ENCODE measurements at places on chromosomes 5 and 9. TPM values are rescaled to one million over a fixed set of nuclear protein-coding genes. Genes with fewer than 3 reads are reported as not detected.

RETREG1 gene
- polyA plus RNA-seq, result 5.2 TPM

DNA sequence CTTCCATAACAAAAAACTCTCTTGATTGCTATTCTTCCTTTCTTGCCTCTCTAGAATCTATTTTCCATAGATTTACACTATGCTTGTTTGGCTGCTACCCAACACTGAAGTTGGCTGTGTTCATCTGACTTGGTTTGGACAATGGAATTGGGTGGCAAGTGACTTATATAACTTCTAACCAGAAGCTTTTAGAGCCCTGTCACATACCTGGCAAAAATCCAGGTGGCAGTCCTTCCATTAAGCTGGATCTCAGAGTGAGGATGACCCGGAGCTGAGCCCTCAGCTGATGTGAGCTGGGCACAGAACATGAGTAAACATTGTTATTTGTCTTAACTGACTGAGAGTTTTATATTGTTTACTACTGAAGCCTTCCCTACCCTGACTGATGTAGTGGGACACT is 225.7 kb downstream of the TLR4 start:
- no peak for DNase-seq

DNA sequence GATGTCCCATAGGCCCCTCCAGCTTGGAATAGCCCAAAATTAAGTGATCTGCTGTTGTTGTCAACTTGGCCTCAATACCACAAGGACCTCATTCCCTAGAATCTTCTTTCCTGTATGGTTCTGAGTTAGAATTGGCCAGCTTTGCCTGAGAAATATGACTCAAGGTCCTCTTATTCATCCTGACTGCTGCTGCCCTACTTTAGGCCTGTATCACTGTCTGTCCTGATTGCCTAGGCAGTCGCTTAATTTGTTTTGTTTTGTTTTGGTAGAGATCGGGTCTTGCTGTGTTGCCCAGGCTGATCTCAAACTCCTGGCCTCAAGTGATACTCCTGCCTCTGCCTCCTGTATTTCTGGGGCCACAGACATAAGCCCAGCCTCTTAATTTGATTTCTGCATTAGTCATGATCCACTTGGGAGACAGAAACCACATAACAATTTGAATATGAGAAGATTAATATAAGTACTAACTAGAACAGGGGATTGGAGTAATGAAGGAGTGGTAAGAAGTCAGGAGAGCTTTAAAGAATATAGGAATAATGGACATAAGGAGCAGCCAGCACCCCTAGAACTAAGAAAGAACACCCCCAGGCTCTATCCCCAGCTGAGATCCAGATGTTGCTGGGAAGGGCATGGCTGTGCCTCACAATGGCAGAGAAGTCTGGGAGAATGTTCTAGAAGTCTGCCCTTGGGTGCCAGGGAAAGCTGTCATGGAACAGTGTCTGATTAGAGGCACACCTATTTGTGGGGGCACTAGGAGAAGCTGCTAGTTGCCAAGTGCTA is 4.6 kb downstream of the TEX53 start:
- DNase-seq, result peak; percentile 23

DNA sequence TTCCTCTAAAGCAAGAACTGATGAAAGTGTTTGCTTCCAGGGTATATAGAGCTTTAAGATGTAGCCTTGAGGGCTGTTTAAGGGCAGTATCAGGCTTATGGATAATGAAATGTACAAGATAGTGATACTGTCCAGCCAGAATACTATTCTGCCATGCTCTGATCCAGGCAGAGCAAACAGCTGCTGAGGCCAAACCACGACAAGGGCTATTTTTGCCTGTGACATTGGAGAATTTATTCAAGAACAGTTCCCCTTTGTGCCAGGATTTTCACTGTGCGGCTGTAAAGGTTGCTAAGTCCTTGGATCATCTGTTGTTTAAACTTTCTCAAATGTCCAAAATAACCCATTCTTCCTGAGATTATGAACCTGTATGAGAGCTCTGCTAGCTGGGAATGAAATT is 70.4 kb downstream of the OTP start:
- no peak for DNase-seq

DNA sequence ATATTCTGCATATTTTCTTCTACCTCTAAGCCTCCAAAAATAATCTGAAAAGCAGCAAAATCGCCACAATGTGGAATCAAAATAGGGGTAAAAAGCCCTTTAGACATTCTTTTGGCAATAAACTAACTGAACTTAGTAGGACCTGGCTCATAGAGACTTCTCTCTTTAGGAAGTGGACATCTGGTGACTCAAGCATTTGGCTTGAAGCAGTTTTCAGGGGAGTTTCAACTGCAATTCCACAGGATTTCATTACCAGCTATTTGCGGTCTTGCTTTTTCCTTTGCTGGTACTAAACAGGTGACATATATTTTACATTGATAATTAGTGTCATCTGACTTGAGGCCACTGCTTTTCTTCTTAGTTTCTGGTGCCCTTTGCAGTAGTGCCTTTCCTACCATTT is 173.2 kb upstream of the FBN2 start:
- peak; percentile 2 for DNase-seq

DNA sequence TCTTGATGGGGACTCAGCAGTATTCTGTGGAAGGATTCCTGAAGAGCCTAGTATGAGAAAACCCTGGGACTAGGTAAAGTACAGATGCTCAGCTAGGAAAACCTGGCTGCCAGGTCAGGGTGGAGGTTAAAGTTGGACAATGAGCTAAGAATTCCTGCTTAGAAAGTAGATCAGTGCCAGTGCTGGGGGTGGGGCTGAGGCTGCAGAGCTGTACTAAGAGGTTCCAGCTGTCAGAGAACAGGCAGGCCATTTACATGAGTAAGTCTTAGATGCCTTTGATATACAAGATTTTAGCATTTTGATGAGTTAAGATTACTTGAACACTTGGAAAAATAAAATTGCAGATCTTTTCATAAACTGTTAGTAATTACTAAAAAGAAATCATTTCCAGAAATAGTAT is 332.3 kb upstream of the NUDT12 start:
- no peak for DNase-seq

PCDHA6 gene
- polyA plus RNA-seq, result 0.18 TPM

DNA sequence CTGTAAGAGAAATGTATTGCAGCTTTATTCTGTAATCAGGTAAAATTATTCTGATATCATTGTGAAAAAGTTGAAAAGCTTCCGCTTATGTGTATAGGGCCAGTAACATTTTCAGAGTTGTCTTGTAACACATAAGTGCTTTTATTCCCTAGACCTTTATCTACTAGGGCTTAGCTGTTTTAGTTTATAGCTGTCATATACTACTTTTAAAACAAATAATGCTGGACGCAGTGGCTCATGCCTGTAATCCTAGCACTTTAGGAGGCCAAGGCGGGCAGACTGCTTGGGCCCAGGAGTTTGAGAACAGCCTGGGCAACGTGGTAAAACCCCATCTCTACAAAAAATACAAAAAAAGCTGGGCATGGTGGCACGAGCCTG is 33.1 kb downstream of the SLC25A51 start:
- no peak for DNase-seq

DNA sequence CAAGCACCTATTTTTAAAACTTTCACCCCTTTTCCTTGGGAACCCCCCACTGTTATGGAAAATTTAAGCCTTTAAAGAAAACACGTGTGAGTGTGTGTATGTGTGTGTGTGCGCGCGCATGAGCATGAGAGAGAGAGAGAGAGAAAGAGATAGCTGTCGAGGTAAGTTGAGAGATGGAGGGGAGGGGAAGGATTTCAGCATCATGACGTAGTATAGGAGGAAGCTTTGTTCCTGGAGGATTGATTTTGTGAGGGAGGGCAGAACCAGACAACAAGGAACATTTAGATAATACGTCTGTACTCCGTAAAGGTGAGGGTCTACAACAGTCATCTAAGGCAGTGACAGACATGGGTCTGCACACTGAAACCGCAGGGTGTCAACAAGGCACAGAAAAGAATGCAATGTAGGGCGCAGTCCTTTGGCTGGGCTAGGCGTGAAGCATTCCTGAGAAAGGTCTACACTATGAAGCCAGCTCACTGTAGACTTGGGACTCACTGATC is 227.7 kb downstream of the SMARCA2 start:
- DNase-seq, result no peak

SPINK4 gene
- not detected for polyA plus RNA-seq

INSL4 gene
- polyA plus RNA-seq, result not detected

- no peak for DNase-seq
These were observed 30.9 kb downstream of the GDNF start for GRCh38 chr5:37808945-37809344.

DNA sequence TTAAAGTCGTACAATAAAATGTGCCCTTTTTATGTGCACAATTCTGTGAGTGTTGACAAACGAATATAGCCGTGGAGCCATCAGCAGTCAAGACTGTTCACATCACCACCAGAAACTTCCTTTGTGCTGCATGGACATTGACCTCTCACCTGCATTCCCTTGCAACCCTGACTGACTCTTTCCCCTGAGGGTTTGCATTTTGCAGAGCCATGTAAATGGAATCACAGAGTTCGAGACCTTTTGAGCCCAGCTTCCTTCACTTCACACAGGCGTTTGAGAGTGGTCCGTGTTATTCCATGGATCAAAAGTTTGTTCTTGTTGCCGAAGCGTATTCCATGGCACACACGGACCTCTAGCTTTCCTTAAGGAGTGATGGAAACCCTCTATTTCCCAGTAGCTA is 328.2 kb downstream of the DRD1 start:
- no peak for DNase-seq

GRCh38 chr9:86454701-86455615 is 100.7 kb upstream of the TUT7 start:
- peak; percentile 9 for DNase-seq

All from mammary epithelial cell (primary cell).